ENCODE measurements at places on chromosomes 11 and 22.

DNA sequence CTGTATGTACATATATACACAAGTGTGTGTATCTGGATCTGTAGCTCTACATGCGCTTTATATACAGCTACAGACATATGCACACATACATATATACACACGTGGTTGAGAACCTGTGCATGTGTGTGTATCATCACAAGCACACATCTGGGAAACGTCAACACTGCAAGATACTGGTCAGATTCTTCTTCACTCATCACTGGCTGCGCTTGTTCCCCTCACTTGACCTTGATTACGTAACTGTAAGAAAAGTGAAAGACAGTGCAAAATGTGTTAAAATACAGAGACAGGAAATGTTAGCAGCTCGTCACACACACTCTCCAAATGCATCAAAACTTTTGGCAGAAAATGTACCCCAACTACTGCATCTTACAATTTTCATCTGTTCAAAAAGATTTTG lies 51.9 kb upstream of the MN1 start:
- no peak for DNase-seq

DNA sequence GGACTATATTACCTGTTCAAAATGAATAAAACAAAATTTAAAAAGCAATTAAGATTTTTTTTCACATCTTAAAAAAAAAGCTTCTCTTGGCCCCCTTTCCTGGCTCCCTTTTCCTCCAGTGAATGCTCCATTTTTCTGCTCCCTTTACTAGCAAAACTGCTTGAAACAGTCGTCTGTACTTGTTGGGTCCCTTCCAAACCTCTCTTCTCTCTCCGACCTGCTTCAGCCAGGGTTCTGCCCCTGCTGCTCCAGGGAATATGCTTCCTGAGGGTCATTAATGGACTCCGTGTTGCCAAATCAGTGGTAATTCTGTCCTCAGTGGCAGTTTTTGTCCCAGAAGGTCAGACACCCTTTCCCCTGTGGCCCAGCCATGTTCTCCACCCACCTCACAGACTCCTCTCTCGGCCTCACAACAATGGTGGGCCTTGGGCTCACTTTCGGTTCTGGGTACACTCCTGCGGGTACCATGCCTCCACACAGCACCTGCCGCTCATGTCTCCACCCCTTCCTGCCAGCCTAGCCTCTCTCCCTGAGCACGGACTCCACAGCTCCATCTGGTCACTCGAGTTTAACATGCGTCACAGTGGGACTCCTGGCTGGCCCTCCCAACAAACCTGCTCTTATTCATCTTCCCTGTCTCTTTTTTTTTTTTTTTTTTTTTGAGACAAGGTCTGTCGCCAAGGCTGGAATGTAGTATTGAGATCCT lies 7.8 kb upstream of the POLR3H start:
- DNase-seq: no peak

- DNase-seq: no peak
Measured at GRCh38 chr22:21858025-21858764, 9.2 kb downstream of the MAPK1 start.

GRCh38 chr22:46935506-46936377 lies 173.3 kb downstream of the TBC1D22A start:
- DNase-seq: peak; percentile 1

DNA sequence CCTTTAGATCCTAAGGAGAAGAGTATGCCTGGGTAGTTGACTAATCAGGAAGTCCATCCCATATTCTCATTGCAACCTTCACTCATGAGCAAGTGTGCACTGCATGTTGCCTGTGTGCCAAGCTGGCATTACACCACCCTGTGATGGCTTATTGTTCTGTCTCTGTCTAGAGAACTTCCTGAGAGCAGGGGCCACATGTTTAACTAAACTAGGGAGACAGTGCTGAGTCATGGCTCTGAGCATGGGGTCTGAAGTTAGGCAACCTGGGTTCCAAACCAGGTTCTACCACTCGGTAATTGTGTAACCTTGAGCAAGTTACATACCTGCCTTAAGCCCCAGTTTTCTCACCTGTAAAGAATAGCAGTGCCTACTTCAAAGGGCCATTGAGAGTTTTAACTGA lies 39.6 kb downstream of the CSNK2A3 start:
- DNase-seq: no peak

GRCh38 chr11:119320776-119321524 lies 4.0 kb upstream of the MCAM start:
- DNase-seq: no peak

DNA sequence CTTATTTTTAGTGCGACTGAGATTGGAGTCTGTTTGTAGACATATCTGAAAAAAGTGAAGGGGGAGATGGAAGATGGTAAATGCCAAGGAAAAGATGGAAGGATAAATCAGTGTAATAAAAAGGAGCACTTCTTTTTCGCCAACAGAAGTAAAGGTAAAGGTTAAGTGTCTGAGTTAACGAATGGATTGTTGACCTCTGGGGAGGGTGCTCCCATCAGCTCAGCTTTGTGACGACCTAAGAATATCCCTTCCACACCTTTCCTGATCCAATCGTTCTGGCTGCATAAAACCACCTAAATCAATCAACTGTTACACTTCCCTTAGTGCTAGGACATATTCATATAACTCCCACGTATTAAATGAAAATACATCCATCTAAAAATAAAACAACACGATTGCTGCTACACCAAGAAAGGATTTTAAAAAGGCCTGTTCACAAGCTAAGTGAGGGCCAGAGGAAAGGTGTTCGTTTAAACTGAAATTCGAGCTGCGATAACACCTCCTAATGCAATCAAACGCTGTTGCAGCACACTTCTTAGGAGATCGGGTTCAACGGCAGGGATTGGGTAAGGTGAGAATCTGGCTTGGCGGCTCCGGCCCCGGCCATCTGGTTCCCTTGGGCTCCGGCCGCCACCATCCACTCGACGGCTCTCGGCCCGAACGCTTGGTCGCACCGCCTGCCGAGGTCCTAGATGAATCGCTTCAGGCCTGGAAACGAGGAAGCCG lies 658 bp downstream of the C11orf71 start:
- peak; percentile 60 for DNase-seq

- DNase-seq: no peak
Measured at GRCh38 chr11:61345170-61345610, 12.2 kb downstream of the TKFC start.

GRCh38 chr22:43711681-43712080 lies 100.4 kb downstream of the EFCAB6 start:
- no peak for DNase-seq

DNA sequence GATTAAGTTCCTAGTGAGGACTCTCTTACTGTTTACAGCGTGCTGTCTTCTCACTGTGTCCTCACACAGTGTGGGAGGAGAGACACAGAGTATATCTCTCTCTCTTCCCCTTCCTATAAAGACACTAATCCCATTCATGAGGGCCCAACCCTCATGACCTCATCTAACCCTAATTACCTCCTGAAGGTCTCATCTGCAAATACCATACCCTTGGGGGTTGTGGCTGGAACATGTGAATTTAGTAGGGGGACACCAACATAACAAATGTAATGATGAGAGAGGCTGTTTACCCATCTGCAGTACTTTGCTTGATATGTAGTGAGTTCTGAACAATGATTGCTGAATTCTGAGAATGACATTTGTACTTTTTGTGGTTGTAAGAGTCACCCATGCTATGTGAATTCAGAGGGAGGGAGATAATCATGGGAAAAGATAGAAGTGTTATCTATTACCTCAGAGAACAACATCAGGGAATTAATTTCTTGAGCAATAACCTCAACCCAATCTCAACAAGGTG lies 4.9 kb upstream of the OR52W1 start:
- no peak for DNase-seq

- no peak for DNase-seq
Measured at GRCh38 chr22:41989246-41989645, 9.3 kb upstream of the WBP2NL start.

DNA sequence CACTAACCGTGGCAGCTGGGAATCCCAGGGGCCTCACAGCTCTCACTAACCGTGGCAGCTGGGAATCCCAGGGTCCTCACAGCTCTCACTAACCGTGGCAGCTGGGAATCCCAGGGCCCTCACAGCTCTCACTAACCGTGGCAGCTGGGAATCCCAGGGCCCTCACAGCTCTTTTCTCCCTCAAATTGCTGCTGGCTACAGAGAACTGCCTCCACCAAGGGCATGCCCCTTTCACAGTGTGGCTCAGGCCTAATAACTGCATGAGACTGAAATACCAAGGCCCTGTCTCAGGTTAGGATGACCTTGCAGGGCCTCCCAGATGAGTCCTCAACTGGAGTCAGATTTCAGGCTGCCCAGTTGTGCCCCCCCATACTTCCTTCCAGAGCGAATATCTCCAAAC lies 35.1 kb upstream of the GGTLC2 start:
- no peak for DNase-seq

DNA sequence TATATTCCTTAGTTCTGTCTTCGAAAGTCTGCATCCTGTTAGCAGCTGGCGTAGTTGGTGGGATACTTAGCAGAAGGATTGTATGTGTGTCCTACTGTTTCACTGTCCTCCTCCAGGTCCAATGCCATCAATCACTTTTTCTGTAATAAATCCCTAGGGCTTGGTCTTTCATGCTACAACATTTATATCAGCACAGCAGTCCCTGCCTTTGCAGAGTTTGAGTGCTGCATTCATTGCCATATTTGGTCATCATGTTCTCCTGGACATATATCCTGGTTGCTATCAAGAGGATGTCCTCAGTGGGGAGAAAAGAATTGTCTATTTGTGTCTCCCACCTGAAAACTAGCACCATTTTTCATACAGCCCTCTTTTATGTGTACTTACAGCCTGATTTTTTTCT lies 67.0 kb downstream of the OR5AK2 start:
- no peak for DNase-seq

GRCh38 chr11:86675017-86675416 lies 2.6 kb upstream of the ME3 start:
- DNase-seq: no peak

- DNase-seq: no peak
Measured at GRCh38 chr11:133269267-133269666, 263.0 kb downstream of the OPCML start.

GRCh38 chr11:100748153-100748552 lies 61.1 kb downstream of the ARHGAP42 start:
- DNase-seq: no peak

GRCh38 chr11:110445437-110445836 lies 15.7 kb downstream of the FDX1 start:
- DNase-seq: no peak

GRCh38 chr22:36923131-36923788 lies 9.8 kb downstream of the CSF2RB start:
- no peak for DNase-seq

- no peak for DNase-seq
Measured at GRCh38 chr11:113874581-113875233, 665 bp downstream of the USP28 start.

DNA sequence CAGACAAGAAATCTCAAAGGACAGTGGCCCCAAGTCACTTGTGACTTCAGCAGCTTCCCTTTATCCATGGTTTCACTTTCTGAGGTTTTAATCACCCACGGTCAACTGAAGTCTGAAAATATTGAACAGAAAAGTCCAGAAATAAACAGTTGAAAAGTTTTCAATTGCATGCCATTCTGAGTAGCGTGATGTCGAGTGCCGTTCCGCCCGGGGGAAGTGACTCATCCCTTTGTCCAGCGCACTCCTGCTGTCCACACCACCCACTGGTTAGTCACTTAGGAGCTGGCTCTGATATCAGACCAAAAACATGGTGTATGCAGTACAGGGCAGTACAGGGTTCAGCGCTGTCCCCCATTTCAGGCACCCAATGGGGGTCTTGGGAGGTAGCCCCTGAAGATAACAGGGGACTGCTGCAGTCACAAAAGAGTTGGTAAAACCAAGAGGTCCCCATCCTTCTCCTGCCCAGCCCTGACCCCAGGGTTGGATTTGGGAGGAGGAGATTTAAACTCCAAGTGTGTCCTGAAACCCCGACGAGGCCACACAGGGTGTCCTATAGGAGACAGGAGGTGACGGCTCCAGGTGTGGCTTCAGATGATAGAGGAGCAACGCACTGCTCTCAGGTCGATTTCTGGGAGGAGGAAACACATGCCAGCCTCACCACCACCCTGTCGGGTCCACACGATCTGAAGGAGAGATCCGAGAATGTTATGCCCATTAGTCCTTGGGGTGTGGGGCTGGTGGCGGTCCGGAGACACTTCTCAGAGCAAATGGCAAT lies 390.1 kb downstream of the CTTN start:
- peak; percentile 58 for DNase-seq

GRCh38 chr22:45008186-45008681 lies 1.6 kb downstream of the PHF21B start:
- no peak for DNase-seq

GRCh38 chr11:120065176-120065575 lies 72.7 kb downstream of the TRIM29 start:
- DNase-seq: no peak

DNA sequence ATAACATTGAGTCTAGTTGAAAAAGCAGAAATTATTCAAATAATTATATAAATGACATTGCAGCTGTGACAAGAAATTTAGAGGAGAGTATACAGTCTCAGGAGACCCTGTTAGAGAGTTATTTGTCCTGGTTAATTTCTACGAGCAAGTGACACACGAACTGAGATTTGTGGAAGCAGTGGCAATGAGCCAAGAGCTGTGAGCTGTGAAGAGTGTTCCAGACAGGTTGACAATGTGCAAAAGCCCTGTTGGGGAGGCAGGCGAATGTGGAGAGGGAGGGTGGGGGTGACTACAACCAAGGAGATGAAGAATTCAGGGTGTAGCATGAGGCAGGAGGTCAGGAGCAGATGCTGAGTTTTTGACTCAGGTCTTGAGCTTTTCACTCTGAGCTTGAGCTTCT lies 620.2 kb upstream of the TENM4 start:
- no peak for DNase-seq

DNA sequence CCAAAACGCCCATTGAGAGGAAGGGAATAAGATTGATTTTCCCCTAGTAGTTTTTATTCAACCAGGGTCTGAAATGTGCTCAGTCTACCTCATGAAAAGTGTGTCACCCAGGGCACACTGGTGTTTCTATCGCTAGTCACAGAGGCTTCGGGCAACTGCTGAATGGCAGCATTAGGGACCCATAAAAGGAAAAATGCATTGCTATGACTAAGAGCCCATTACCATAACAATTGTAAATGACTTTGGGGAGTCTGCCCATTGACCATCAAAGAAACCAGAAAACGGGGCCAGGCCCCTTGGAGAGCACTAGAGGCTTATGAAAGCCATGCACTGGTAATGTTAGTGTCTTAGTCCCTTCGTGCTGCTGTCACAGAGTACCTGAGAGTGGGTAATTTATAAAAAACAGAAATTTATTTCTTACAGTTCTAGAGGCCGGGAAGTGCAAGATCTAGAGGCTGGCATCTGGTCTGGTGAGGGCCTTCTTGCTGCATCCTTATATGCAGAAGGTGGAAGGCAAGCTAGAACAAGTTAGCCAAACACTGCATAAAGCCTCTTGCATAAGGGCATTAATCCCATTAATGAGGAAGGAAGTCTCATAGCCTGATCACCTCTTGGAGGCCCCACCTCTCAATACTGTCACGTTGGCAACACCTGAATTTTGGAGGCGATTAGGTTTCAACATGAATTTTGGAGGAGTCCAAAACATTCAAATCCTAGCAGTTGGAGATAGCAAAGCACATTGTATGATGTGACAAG lies 306.7 kb downstream of the ST3GAL4 start:
- no peak for DNase-seq

GRCh38 chr11:1916132-1916985 lies 3.1 kb upstream of the TNNT3 start:
- no peak for DNase-seq

GRCh38 chr11:59641156-59641555 lies 25.6 kb upstream of the OSBP start:
- no peak for DNase-seq
